ENCODE measurements at places on chromosomes 2 and 18.

GRCh38 chr18:59629894-59630293, 67.3 kb downstream of the CCBE1 start:
- no peak for DNase-seq

DNA sequence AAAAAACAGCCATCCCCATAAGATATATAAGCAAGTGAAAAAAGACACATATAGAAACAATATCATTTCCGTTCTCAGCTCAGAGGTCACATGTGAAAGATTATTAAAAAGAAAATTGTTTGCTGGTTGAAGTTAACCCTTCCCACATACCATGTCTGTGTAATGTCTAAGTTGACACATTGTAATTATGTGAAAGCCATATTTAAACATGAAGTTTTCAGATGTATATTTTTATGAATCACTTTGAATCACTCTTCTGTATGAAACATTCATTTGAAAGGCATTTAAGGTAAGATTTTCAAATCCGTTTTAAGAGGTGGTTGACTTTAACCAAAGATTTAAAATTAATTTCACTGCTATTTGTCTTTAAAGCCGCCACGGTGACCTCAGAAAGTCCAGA, 441.9 kb downstream of the RND3 start:
- no peak for DNase-seq

- DNase-seq, result no peak
Observed at GRCh38 chr2:38794235-38794946, 16.4 kb downstream of the GEMIN6 start.

DNA sequence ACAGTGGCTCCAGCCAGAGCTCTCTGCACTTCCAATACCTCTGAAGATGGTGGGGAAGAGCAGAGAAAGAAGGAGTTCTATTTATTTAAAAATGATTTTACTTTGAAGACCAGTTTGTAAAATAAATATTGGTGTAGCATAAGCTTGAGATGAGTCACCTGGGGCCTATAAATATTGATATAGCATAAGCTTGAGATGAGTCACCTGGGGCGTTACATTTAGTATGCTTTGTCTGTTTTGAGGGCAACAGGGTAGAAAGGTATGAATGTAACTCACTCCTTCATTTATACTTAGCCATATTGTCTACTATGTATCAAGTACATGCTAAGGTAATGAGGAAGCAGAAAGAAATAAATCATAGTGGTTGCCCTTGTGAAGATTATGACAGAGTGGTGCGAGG, 7.7 kb upstream of the SULT1C4 start:
- DNase-seq, result no peak

GRCh38 chr18:60327880-60328279, 44.7 kb downstream of the MC4R start:
- DNase-seq, result no peak

DNA sequence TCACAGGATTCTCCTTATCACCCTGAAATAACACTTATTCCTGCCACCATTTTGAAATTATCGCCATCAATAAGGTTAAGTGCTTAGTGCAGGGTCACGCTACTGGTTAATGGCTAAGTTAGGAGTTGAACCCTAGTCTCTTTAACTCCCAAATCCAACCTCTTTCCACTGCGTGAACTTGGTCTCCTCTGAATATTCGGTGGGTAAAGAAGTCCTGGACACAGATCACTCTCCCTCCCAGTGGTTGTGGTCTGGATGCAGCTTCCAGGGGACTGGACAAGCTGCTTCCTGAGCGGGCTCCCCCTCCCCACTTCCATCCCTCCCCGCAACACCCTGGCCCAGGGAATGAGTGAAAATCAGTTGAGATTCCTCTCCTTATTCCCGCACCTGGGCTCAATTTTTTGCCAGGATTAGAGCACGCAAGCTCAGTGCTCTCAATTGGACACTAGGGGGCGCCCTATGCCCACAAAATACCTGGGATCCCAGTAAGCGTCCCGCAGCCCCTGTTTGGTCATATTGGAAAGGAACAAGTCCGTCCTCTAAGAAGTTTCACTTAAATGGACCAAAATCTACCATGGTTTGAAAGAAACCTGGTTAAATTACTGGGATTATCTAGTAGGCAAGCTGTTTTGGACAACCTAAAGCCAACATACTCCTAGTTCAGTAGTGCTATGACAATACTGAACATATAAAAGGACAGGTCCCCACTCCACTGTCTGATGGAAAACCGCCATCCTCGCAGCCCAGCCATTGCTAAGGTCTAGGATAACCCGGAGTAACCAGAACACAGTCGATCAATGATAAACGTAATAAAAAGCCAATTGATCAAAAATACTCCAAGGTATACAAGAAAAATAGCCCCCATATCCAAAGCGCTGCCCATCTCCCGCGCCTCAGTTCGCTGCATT, 40.4 kb downstream of the DHRS9 start:
- DNase-seq, result peak; percentile 7

DNA sequence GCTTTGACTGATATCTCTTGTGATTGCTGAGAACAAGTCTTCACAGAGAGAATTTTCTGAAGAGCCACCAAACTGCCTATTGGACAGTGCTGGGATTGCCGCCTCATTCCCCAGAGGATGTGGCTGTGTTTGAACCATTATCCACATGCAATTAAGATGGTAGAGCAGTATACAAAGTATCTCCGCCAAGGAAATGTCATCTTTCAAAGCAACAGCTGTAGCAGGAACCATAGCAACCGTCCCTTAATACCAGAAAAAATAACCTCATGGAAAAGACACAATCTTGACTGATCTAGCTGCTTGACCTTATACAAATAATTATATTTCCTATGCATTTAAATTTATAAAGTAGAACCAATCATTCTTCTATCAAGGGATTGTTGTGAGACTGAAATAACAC, 772.6 kb upstream of the FAM98A start:
- no peak for DNase-seq

DNA sequence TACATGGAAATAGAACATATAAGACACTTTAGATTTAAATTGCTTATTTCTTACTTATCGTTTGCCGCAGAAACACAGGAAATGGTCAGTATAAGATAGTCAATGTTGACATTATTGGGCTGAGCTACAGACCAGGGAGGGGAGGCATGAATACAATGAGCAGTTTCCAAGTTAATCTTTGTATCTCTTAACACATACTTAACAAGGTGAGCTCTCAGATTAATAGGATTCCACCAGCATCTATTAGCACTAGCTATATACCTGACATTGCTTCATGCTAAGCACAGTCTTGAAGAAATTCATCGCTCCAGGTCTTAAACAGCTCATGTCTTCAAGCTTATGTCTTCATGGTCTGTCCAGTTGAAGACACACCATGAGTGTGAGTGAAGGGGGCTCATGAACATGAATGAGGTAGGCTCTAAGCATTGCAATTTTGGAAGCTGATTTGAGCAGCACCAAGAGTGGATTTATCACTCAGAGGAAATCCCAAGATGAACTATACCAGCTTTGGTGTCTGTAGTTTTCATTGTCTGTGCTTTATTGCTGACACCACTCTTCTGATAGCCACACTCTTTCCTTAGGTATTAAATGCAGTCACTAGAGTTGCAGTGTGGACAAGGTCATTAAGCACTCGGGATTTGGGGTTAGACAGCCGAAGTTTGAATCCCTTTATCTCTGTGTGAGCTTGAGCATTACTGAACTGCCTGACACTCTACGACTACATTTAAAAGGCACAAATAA, 359.3 kb upstream of the EPHA4 start:
- DNase-seq, result no peak

DNA sequence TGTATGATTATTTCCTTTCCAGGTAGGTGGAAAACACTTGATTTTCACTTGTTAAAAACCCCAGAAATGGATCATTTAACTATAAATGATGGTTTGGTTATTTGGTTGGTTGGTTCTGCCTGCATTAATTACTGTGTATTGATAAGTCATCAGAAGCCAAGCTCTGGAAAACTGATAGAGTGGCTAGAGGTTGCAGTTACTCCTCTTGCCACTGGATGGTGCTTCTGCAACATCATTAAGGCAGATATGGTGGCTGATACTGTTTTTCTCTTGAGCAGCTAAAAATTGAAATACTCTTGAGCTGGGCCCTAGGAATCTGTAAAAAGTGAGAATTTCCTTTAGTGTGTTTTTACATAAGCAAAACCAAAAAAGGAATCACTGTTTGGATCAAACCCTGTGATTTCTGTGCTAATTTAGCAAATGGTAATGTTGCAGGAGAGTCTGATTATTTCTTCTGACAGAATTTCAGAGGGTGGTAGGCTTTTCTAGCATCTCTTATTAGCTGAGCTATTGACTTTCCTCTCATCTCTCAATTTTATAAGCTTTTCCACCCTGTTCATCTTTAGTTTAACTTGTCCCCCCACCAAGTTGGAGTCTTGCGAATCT, 54.3 kb downstream of the RAB10 start:
- DNase-seq, result no peak

GRCh38 chr2:219538504-219538951, 5.1 kb downstream of the CHPF start:
- DNase-seq, result no peak

DNA sequence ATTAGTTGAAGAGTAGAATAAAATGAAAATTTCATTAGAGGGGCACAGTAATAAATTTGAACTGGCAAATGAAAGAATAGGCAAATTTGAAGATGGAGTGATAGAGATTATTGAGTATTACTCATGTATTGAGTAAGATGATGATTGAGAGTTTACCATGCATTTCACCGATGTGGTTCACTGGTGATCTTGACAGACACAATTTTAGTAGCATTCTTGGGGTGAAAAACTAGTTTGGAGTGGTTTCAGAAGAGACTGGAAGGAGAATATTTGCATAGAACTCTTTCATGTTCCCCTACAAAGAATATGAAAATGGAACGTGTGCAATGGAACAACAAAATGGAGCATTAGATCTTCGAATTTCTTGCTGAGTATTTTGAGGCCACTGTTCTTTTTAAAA, 121.4 kb downstream of the ASXL3 start:
- no peak for DNase-seq

GRCh38 chr18:24000613-24001490, 13.7 kb upstream of the TTC39C start:
- DNase-seq, result no peak

- DNase-seq, result no peak
Observed at GRCh38 chr18:10320791-10321190, 133.6 kb upstream of the APCDD1 start.

GRCh38 chr2:171083451-171083850, 77.2 kb downstream of the TLK1 start:
- DNase-seq, result no peak

GRCh38 chr18:45664824-45665763, 49.8 kb downstream of the SLC14A2 start:
- peak; percentile 53 for DNase-seq

GRCh38 chr2:206045251-206045650, 40.7 kb downstream of the INO80D start:
- DNase-seq, result no peak

DNA sequence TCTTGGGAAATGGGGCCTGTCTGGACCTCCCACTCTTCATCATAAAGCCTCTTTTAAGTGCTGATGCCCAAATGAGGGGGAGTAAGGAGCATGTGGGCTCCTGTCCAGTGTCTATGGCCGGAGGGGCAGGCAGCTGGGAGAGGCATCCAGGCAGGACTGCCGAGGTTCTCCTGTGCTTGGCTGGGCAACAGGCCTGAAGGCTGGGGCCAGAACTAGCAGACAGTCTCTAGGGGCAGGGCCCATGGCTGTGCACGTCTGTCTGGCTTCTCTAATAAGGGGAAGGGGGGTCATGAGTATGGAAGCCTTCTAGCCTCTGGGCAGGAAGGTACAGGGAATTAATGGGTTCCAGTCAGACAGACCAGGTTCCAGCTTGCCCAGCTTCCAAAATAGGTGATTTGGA, 128.6 kb downstream of the SMAD2 start:
- no peak for DNase-seq

DNA sequence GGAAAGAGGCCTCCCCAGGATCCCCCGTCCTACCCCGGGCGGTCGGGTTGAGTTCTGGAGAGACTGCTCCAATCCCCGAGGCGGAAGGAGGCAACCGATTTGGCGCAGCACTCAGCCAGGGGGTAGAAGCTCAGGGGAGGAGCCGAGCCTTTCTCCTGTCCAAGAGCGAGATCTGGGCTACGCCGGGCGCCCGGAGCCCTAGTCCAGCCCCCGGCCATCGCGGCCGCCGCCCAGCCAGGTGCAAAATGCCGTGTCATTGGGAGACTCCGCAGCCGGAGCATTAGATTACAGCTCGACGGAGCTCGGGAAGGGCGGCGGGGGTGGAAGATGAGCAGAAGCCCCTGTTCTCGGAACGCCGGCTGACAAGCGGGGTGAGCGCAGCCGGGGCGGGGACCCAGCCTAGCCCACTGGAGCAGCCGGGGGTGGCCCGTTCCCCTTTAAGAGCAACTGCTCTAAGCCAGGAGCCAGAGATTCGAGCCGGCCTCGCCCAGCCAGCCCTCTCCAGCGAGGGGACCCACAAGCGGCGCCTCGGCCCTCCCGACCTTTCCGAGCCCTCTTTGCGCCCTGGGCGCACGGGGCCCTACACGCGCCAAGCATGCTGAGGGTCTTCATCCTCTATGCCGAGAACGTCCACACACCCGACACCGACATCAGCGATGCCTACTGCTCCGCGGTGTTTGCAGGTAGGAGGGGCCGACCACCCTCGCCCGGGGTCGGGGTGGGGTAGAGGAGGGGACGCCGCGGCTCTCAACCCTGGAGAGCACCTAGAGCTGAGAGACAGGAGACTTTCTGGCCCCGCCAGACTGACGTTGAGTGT, at the start of gene DYSF:
Gene DYSF (plus strand): TSS at position 158 of the 817 bp plus-strand sequence.
- no peak for DNase-seq

DNA sequence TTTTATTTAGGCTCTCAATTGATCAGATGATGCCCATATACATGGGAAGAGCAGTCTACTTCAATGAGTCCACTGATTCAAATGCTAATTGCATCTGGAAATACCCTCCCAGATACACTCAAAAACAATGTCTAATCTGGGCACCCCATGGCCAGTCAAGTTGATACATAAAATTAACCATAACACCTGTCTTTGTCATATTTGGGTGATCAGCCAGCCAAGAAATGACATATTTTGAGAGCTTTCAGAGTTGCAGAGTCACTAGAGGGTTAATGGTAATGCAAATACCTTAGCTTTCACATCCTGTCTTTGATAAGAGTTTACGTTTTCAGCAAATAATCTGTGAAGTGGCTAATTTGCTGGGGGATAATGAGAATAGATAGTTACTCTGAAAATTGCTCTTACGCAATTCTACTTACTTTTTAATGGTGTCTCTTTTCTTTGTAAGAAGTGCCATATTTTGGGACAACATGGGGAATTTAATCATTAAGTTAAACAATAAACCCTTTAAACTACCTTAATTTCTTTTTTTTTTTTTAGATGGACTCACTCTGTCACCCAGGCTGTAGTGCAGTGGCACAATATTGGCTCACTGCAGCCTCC, 49.1 kb downstream of the CCDC195 start:
- DNase-seq, result peak; percentile 17
